ENCODE measurements at places on chromosomes 4 and X.

GRCh38 chr4:39025552-39026085 lies 6.6 kb downstream of the TMEM156 start:
- no peak for DNase-seq

- no peak for DNase-seq
Observed at GRCh38 chr4:126446917-126447316, 1132.2 kb downstream of the FAT4 start.

DNA sequence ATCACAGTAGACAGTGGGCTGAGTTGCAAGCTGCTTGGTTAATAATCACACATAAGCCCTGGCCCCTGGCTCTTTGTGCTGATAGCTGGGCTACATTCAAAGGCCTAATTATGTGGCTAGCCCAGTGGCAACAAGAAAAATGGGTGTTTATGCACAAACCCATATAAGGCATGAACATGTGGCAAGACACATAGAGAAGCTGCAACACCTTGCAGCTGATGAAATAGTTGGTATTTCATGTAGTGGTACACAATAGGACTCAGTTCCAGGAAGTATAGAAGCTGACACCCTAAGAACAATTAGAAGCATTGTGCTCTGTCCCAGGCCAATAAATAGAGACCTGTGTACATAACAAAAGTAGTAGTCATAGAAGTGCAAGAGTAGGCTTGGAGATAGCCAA lies 14.6 kb upstream of the ZNF630 start:
- no peak for DNase-seq

GRCh38 chrX:24658421-24658820 lies 11.3 kb upstream of the PCYT1B start:
- no peak for DNase-seq

GRCh38 chrX:52574416-52575275 lies 57.8 kb upstream of the XAGE1B start:
- no peak for DNase-seq

GRCh38 chr4:101050088-101050836 lies 297.1 kb downstream of the PPP3CA start:
- DNase-seq = no peak

- no peak for DNase-seq
Observed at GRCh38 chr4:26822546-26822945, 38.1 kb upstream of the STIM2 start.

DNA sequence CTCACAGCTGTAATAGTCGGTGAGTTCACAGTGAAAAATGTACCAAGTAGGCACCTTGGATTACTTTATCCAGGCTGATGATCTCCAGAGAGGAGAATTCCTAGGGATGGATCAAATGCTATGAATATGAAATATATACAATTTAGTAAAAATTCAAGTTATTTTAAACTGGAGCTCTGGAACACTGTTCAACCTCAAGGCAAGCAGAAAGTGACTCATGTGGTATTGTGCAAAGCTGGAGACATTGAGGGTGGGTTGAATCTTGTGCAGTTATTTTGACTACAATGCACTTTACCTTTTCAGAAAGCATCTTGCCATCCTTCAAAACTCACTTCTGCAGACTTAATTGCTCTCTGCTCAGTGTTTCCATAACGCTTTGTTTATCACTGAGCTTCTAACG lies 43.4 kb downstream of the OSTC start:
- no peak for DNase-seq

DNA sequence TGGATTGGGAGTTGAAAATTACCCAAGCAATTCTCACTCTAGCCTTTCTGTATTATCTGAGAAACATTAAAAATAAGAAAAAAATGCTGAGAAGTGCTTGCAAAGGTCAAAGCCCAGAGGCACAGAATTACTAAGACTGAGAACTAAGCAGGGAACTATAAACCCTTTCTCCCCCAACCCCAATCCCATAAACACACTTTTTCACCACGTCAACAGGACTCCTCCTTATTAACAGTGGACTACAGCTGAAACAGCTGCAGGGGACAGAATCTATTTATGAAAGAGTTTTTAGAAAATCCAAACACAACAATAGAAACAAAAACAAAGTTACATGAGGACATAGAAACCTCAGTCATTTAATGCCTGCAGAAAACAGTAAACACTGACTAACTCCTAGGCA lies 984.1 kb downstream of the TRAM1L1 start:
- DNase-seq = no peak
